Body of pancreas (tissue), 4 donors: ENCODE measurements at places on chromosomes 2 and 18.
A peak's percentile ranks its signal among the peaks of the same experiment; 100 is the strongest.

DNA sequence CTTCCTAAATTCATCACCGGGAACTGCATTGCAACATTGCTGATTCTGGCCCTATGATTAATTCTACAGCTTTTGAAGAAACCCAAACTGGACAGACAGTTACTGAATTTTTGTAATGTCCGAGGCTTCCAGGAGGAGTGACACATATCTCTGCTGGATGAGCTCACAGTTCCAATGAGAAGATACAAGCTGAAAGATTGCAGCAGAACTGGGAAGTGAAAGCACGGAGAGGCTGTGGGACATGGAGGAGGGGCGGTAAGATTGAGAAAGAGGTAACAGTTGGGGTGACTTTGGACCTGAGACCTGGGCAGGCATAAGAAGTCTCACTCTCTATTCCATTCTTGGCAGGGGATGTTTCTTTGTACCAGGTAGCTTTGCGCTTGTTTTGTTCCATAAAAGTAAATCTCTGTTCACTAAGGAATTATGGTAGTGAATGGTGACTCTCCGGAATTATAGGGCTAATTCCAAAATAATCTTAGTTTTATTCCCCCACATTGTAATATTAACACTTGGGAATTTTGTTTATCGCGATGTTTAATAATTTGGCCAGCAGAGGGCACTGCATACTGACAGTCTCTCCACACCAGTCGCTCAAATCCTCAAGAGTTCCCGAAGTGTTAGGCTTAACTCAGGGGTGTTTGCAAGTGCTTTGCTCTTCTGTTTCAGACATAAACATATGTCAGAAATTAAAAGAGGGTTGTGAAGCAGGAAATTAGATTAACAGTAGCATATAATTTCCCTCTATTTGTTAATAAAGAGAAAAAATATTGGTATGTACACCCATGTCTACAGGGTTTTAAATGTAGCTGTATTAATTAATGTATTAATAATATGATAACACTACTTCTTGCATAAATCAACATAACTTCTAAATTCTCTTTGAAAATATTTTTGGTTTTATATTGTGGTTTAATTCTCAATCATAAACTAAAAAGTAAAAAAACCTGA lies 201.4 kb downstream of the SOCS6 start:
- DNase-seq: peak; percentile 50

GRCh38 chr18:34600874-34601656 lies 109.0 kb upstream of the DTNA start:
- DNase-seq: no peak

GRCh38 chr2:175076272-175076671 lies 71.1 kb upstream of the CHN1 start:
- no peak for DNase-seq

DNA sequence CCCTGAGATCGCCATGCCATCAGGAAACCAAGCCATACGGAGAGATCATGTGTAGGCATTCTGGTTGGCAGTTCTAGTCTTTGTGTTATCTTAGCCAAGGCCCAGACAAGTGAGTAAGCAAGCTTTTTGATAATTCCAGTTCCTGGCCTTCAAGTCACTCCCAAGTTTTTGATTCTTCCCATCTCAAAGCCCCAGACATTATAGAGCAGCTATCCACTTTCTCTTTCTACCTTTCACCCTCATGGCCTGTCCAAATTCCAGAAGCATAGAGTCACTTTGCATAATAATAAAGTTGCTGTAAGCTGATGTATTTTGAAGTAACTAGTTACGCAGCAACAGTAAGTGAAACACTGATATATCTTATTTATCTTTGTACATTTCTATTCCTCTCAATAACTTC lies 26.8 kb upstream of the IL1RL1 start:
- DNase-seq: no peak

GRCh38 chr2:150917961-150918713 lies 343.5 kb downstream of the RBM43 start:
- DNase-seq: no peak

- no peak for DNase-seq
These were observed 51.3 kb upstream of the CAB39 start for GRCh38 chr2:230661072-230661957.

- DNase-seq: no peak
These were observed 179.7 kb downstream of the ANAPC1 start for GRCh38 chr2:111704246-111704645.

GRCh38 chr2:149885946-149886345 lies 298.4 kb upstream of the MMADHC start:
- DNase-seq: no peak

- DNase-seq: no peak
These were observed 7.4 kb upstream of the VRK2 start for GRCh38 chr2:58039170-58039611.

DNA sequence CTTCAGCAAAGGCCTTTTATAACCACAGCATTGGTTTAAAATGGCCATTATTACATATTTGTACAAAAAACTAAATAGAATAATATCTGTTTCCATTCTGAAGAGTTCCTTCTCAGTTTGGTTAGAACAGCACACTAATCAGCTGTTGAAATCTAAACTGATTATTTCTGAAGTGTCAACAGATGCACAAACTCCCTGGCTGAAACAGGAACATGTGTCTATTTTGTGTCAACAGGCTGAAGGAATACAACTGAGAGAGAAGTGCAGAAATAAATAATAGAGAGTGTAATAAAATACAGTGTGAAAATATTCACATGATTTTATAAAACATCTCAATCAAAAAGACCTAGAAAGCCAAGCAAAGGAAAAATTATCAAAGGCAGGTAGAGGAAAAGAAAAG lies 29.7 kb downstream of the IKZF2 start:
- DNase-seq: no peak

- peak; percentile 34 for DNase-seq
These were observed 8.7 kb upstream of the B3GNT2 start for GRCh38 chr2:62187246-62187645.

GRCh38 chr2:207629553-207629952 lies 4.4 kb upstream of the METTL21A start:
- no peak for DNase-seq

GRCh38 chr2:7145707-7146106 lies 228.5 kb downstream of the RNF144A start:
- no peak for DNase-seq

GRCh38 chr2:231256494-231256893 lies 58.1 kb downstream of the ARMC9 start:
- DNase-seq: no peak

GRCh38 chr2:202165945-202166344 lies 72.5 kb downstream of the SUMO1 start:
- DNase-seq: no peak

GRCh38 chr2:50118905-50119702 lies 912.8 kb downstream of the NRXN1 start:
- DNase-seq: no peak

- DNase-seq: no peak
These were observed 997.0 kb upstream of the ACVR2A start for GRCh38 chr2:146847846-146848245.

- no peak for DNase-seq
These were observed 8.2 kb downstream of the FBXO11 start for GRCh38 chr2:47897883-47898731.

- DNase-seq: no peak
These were observed 117.9 kb downstream of the ARHGAP15 start for GRCh38 chr2:143246815-143247744.

GRCh38 chr2:114400890-114401289 lies 41.6 kb upstream of the DPP10 start:
- no peak for DNase-seq

DNA sequence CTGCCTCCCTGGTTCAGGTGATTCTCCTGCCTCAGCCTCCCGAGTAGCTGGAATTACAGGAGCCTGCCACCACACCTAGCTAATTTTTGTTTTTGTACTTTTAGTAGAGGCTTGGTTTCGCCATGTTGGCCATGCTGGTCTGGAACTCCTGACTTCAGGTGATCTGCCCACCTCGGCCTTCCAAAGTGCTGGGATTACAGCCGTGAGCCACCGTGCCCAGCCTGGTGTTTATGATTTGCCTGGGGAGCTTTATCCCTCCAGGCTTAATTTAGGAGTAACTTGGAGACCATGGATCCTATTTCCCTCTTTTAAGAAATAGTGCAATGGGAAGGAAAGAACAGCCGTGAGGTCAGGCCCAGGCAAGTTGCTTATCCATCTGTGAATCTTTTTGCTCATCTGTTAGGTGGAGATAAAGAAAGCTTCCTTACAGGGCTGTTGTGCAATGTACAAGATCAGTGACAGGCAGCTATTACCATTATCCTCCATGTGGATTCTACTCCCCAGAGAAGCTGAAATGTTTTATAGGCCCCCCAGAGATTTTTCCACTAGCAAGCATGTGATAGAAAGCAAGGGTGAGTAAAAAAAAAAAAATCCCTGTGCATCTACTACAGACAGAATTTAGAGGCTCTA lies 104.9 kb upstream of the MGAT5 start:
- DNase-seq: no peak

DNA sequence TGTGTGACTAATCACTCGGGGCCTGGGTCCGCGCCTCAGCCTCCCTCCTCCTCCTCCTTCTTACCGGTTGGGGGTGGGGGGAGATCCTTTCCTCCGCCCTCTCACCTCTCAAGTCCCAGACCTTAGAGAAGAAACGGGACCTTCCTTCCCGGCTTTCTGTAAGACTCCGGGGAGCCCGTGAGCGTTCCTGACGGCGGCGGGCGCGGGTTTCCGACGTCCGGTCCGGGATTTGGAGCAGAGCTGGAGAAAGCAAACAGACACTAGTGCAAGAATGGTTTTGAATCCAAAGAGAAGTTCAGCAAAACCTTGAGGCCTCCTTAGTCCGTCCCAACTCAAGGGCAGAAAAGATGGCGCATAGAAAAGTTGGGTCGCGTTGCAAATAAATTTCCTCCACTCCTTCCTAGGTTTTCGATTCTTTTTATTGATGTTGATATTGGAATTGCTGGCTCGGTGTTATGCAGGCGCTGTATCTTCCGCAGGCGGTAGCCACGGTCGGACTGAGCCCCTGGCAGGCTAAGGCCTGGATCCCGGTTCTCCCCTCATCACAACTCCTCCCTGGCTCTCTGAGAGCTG lies 2.0 kb downstream of the DLX1 start:
- DNase-seq: no peak

DNA sequence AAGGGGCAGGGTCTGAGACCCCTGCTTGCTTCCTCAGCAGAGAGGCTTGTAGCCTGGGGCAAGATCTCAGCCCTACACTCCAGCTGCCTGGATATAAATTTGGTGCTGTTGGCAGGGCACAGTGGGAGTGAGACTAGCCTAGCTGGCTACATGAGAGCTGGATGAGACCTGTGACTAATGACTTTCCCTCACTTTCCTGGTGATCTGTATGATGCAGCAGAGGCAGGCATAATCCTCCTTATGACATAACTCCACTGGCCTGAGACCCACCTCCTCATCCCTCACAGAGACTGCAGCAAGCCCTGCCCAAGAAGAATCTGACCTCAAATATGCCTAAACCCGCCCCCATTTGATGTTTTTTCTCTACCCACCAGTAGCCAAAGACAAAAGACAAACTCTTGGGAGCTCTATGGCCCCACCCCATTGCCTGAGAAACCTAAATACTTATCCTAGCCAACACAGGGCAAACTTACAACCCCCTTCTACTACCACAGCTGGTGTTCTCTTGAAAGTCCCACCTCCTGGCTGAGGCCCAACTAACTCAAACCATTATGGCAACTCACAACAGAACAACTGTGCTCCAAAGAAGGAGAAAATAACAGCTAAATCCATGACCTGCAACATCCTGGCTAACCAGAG lies 102.7 kb downstream of the NR4A2 start:
- no peak for DNase-seq

- no peak for DNase-seq
These were observed 57.6 kb downstream of the PTH2R start for GRCh38 chr2:208464205-208464604.

GRCh38 chr18:79395761-79396404 lies at the start of gene NFATC1:
NFATC1 (plus strand) TSS chr18:79395930; CDS start chr18:79396225, 295 bp downstream.
- DNase-seq: peak; percentile 61

GRCh38 chr2:209314653-209315052 lies 109.2 kb upstream of the MAP2 start:
- no peak for DNase-seq

- DNase-seq: no peak
These were observed 777.5 kb upstream of the ID2 start for GRCh38 chr2:7904319-7904718.

- DNase-seq: no peak
These were observed 33.1 kb downstream of the SEC11C start for GRCh38 chr18:59172664-59173249.

DNA sequence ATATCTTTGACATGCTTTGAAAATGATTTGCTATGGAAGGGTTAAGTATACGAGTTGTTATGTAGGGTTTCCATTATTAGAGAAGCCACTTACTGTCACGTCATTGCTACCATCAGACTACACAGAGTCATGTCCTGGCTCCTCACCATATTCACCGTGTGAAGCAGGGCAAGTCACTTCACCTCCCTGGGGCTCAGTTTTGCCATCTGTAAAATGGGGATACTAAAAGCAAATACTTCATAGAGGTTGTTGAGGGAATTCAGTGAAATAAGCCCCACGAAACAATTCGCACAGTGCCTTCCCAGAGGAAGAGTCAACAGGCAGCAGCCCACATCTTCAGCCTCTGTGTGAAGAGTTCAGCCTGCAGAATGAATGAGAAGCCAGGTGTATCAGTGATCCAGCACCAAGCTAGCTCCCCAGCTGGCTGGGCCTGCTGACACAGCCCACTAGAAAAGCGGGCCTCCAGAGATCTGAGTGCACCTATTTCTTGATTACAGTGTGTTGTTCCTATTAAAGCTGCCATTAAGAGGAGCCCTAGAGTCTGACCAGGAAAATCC lies 3.4 kb downstream of the DIPK1C start:
- DNase-seq: no peak

- DNase-seq: no peak
These were observed 25.0 kb downstream of the COA5 start for GRCh38 chr2:98583276-98583675.
